Fibroblast of lung (primary cell): ENCODE measurements at places on chromosomes 11 and 22.
A peak's percentile ranks its signal among the peaks of the same experiment; 100 is the strongest.

DNA sequence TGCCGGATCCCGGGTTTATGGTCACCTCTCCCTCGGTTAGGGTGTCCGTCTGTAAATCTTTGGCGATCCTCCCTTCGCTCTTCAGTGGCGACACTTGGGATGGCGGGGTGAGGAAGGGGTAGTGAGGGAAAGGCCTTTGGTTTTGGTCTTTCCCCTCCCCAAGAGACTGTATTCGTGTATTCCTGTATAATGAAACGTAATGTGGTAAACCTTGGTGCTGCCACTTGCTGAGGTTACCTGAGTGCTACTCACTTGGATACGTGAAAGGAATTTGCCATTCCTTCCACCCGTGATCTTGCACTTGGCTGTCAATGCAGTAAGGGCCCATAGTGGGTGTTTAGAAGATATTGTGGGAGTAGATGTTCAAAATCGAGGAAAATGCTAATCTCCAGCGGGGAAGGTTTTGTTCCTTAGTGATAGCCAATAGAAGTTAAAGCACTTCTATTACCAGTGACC is 578 bp upstream of the NUP160 start:
- DNase-seq = no peak

GRCh38 chr11:125886997-125887372 is 483 bp upstream of the HYLS1 start:
- DNase-seq = peak; percentile 10

DNA sequence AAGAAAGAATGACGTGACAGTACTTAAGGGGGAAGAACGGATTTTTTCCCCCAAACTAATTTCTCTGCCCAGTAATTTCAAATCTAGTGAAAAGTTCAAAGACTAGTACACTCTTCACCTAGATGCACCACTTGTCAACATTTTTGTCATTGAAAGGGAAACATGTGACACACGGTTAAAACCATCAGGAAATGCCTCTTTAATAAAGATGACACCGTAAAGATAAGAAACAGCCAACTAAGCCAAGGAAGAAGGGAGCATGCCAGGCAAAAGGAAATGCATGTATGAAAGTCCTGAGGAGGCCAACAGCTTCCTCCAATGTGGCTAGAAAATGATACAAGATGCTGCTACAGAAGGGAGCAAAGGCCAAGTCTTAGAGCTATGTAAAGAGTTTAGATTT is 49.4 kb downstream of the RSF1 start:
- no peak for DNase-seq

DNA sequence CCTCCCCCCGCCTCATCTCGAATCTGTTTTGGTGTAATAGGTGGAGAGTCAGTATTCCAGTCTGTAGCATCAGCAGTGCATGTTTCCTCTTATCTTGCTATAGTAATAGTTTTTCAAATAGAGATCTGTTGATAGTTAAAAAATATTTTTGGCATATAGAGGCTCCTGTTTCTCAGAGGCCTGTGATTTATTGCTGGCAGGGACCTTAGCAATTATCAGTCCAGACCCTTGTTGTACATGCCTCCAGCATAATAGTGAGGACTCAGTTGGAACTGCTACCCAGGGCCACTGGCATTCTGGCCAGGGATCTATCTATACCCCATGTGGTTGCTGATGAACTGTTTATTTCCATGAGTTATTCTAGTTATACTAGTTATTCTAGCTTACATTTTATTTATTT is 52.6 kb downstream of the SPECC1L start:
- no peak for DNase-seq

GRCh38 chr11:126279191-126279590 is 3.7 kb upstream of the TIRAP start:
- DNase-seq = no peak

- no peak for DNase-seq
Measured at GRCh38 chr22:19966908-19967750, 25.5 kb upstream of the TXNRD2 start.

DNA sequence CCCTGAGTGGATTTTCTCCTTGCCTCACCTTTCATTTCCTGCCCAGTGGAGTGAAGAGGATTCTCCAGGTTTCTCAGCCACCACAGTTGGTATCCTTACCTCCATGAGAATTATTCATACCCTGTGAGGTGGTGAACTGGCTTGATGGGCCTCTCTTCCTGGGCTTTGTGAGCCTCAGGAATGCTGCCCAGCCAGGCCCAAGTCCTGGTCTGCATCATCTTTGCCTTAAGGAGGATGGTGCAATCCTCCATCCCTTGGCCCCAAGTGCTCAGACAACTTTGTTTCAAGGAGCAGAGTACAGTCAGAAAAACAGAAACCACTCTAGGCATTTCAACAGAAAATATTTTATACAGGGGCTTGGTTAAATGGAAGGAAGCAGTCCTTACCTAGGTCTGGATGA is 114.2 kb upstream of the CADM1 start:
- no peak for DNase-seq

DNA sequence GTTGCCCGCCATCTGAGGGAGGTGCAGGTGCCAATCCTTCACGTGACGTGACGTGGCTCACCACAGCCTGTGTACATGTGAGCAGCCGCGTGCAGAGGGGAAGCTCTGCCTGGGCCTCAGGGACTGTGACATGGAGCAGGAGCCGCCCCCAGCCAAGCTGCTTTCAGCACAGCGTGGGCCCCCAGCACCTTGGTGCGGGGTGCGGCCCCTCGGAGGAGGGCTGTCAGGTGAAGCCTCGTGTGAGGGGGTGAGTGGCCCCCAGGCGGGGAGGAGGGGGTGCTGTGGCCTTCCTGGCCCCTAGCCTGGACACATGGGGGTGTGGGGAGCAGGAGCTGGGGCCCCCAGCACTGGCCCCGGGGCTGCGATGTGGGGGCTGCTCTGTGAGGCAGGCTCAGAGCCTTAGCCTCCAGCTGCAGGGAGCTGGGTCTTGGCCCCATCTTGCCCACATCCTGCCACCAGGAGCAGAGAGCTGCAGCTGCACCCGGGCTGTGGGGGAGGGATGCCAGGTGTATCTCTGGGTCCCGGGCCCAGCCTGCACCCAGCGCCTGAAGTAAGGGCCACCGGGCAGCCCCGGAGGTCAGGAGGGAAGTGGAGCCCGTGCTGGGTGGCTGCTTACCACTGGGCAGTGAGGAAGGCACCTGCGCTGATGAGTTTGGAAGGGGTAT is at the start of gene ADORA2A:
ADORA2A (plus strand) TSS at position 100 of the 665 bp plus-strand sequence. CDS start 5,806 bp downstream, outside the sequence.
- no peak for DNase-seq

- no peak for DNase-seq
Measured at GRCh38 chr22:17508110-17508509, 55.2 kb upstream of the SLC25A18 start.

GRCh38 chr11:118565051-118565450 is 680 bp downstream of the IFT46 start:
- DNase-seq = peak; percentile 34

GRCh38 chr11:22430141-22430541 is 92.0 kb downstream of the SLC17A6 start:
- peak; percentile 66 for DNase-seq

GRCh38 chr11:78645226-78646202 is 70.8 kb upstream of the NARS2 start:
- peak; percentile 74 for DNase-seq
